ENCODE measurements at places on chromosomes 7 and 10. TPM values are rescaled to one million over a fixed set of nuclear protein-coding genes. Genes with fewer than 3 reads are reported as not detected.

OR2A5 gene
- not detected for polyA plus RNA-seq

ASIC3 gene
- 4.5 TPM for polyA plus RNA-seq

DNA sequence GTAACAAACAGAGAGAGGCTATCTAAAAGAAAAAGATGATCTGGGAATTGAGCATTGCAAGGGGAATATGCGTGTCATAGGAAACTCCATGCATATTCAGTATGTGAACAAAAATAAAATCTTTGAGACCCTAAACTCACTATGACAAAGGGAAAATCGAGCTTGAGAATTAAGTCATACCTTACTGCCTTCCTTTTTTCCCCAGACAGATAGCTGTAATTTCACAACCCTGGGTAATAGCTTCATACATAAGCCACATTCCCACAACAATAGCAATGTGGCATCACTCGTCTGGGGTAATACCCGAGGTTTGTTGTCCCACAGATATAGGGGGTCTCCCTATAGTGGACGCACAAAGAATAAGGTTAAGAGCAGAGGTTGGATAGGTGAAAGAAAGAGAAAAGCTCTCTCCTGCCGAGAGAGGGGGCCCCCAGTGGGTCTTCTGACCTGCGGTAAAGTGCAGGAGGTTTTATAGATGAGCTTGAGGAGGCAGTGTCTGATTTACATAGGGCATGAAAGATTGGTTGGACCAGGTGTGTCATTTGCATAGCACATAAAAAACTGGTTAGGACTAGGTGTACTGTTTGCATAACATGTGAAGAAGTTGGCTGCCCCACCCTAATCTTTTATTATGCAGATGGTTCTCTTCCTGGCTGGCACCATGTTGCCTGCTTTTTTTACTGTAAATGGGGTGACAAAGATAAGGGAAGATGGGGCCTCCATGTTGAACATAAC lies 11.6 kb downstream of the CYP3A43 start:
- no peak for DNase-seq

DNA sequence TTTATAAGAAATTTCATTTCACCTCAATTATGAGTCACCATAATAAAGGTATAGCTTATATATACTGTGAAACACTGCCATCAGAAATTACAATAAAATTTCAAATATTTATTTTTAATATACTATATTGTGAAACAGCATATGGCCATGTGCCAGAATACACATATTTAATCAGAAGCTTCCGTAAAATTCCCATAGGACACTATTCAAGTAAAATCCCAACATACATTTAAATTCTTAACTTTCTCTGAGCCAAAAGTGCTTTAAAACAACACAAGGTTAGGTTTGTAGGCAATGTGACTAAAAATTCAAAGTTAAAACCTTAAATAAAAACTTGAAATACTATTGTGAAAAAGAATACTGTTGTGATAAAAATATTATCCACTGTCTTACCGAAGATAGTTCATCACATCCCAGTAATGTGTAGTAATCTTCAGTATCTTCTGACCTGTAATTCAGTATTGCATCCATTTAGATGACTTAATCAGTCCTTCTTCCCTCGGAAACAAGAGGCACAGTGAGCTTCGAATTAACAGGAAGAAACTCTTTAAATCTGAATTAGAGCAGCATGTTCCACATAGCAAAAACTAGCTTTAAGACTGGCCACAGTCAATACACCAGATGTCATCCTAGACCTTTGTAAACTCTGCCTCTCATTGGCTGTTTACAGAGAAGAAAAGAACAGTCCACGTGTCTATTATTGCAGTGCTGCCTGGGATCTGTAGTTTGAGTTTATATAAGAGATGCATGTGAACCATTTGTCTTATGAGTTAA lies at the start of gene DNAJC12:
DNAJC12 (minus strand) TSS at position 648 of the 774 bp plus-strand sequence; CDS start at position 471, 177 bp downstream.
- peak; percentile 75 for DNase-seq

GRCh38 chr7:26388256-26388655 lies 96.6 kb downstream of the SNX10 start:
- no peak for DNase-seq

GRCh38 chr7:2997014-2997413 lies 46.7 kb downstream of the CARD11 start:
- no peak for DNase-seq

GRCh38 chr7:2785071-2785500 lies 59.0 kb downstream of the GNA12 start:
- no peak for DNase-seq

GRCh38 chr7:76409537-76409936 lies at the start of gene SSC4D:
SSC4D (minus strand) TSS chr7:76409697; CDS start chr7:76404439, 5,258 bp downstream.
- no peak for DNase-seq
